Bronchial smooth muscle cell (primary cell): ENCODE measurements at places on chromosomes 3 and 15. TPM values are rescaled to one million over a fixed set of nuclear protein-coding genes. Genes with fewer than 3 reads are reported as not detected.

The CTXN2 gene
- not detected in 2 replicates for total RNA-seq

The CD276 gene
- total RNA-seq, result 90.9 and 105 TPM in 2 replicates

The STRA6 gene
- total RNA-seq, result 0.34 and 0.79 TPM in 2 replicates

The SLC6A20 gene
- not detected in 2 replicates for total RNA-seq

The CCR3 gene
- total RNA-seq, result 0.09 TPM in 1 of 2 replicates, not detected in the other

The PATL2 gene
- 1.4 and 1.6 TPM in 2 replicates for total RNA-seq

The RTP3 gene
- total RNA-seq, result not detected in 2 replicates

The CATSPER2 gene
- 1.1 and 1.3 TPM in 2 replicates for total RNA-seq

The TM6SF1 gene
- total RNA-seq, result 1.9 and 2.0 TPM in 2 replicates

The LRRC31 gene
- not detected in 2 replicates for total RNA-seq

The MYZAP gene
- total RNA-seq, result under 0.01 and 0.17 TPM in 2 replicates

The CHRNA3 gene
- under 0.01 TPM in 2 replicates for total RNA-seq

The DNAH12 gene
- under 0.01 TPM in 2 replicates for total RNA-seq

The ROBO2 gene
- 0.17 and 0.95 TPM in 2 replicates for total RNA-seq

The KY gene
- total RNA-seq, result 0.69 and 2.2 TPM in 2 replicates

The PSTPIP1 gene
- total RNA-seq, result 0.32 TPM in 1 of 2 replicates, not detected in the other

The PTPN23 gene
- total RNA-seq, result 15.6 and 16.3 TPM in 2 replicates

The FRMD5 gene
- total RNA-seq, result 3.2 and 9.3 TPM in 2 replicates

The WDR53 gene
- 4.9 and 7.7 TPM in 2 replicates for total RNA-seq

The B3GALNT1 gene
- 6.9 and 8.3 TPM in 2 replicates for total RNA-seq

The SH3BP5 gene
- 37.0 and 51.4 TPM in 2 replicates for total RNA-seq

The GOLGA8S gene
- total RNA-seq, result under 0.01 and 0.09 TPM in 2 replicates

The LRRN1 gene
- total RNA-seq, result 0.16 TPM in 1 of 2 replicates, not detected in the other

The CLDN1 gene
- total RNA-seq, result under 0.01 and 0.17 TPM in 2 replicates

The ZMYND10 gene
- 1.3 and 1.4 TPM in 2 replicates for total RNA-seq

The UROC1 gene
- total RNA-seq, result not detected in 2 replicates

The TNFAIP8L3 gene
- total RNA-seq, result 30.9 and 80.4 TPM in 2 replicates

The CCPG1 gene
- 42.7 and 56.0 TPM in 2 replicates for total RNA-seq

The OPA1 gene
- 53.4 and 64.8 TPM in 2 replicates for total RNA-seq

The SLC2A2 gene
- not detected in 2 replicates for total RNA-seq

The LOXL1 gene
- 93.8 and 201 TPM in 2 replicates for total RNA-seq

The SEMA3G gene
- 0.26 TPM in 1 of 2 replicates, not detected in the other for total RNA-seq

The MESP1 gene
- total RNA-seq, result 0.17 and 0.79 TPM in 2 replicates

The ARL14 gene
- not detected in 2 replicates for total RNA-seq
